Hepatic stellate cell (primary cell): ENCODE measurements at places on chromosomes 16 and 17.

DNA sequence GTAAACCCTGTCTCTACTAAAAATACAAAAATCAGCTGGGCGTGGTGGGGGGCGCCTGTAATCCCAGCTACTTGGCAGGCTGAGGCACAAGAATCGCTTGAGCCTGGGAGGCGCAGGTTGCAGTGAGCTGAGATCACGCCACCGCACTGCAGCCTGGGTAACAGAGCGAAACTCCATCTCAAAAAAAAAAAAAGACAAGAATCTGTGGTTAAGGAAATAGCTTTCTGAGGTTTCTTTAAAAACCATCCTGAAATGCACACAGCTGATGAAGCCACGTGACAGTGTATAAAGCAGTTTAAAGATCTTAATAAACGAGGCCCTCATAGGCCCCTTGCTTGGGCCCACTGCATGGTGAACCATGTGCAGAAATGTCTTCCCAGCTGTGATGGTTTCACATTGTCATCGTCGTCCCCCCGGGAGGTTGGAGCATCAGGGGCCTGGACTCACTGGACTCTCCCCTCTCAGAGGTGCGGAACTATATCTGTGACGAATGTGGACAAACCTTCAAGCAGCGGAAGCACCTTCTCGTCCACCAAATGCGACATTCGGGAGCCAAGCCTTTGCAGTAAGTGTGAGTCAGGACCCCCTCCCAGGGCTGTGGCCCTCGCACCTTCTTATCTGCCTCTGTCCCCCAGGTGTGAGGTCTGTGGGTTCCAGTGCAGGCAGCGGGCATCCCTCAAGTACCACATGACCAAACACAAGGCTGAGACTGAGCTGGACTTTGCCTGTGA, 16.2 kb downstream of the ZNF276 start:
- DNase-seq: no peak

GRCh38 chr17:67829331-67829730, 4.0 kb downstream of the BPTF start:
- no peak for DNase-seq

DNA sequence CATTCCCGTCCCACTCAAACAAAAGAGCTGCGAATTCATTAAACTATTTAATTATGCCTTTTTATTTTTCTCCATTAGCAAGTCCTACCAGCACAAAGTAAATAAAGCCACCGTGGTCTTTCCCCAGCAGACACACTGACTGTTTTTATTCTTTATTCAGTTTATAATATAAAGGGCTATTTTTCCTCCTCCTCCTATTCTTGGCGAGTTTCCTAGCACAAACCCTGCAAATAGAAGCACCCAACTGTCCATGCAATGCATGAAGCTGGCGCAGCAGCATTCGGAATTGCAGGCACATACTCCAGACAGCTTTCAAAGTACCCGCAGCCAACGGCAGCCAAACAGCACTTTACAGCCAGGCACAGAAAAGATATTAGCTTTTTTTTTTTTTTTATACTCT, 583.4 kb upstream of the PSMD7 start:
- DNase-seq: no peak

GRCh38 chr17:28969706-28970393, 18.5 kb upstream of the PHF12 start:
- DNase-seq: no peak

- no peak for DNase-seq
Observed at GRCh38 chr16:25157271-25157875, 45.8 kb downstream of the LCMT1 start.

GRCh38 chr17:45046537-45047125, 4.8 kb downstream of the DCAKD start:
- DNase-seq: no peak

- no peak for DNase-seq
Observed at GRCh38 chr16:46975165-46975564, 1.7 kb upstream of the DNAJA2 start.
